Sigmoid colon (tissue), 7 donors: ENCODE measurements at places on chromosomes 13 and 19. TPM values are rescaled to one million over a fixed set of nuclear protein-coding genes. Genes with fewer than 3 reads are reported as not detected.

JUNB gene
- 1,252 TPM for total RNA-seq

- H3K4me1 ChIP-seq = peaks cover 31% of the 10 kb centered on the region
- no peak for DNase-seq
- H3K27me3 ChIP-seq = no peaks in the 10 kb centered on the region
- H3K27ac ChIP-seq = no peak overlapping the region
- no peaks in the 10 kb centered on the region for H3K36me3 ChIP-seq
- H3K4me3 ChIP-seq = no peak overlapping the region
These were observed 324.7 kb downstream of the DLEU7 start for GRCh38 chr13:50518781-50519201.

DNA sequence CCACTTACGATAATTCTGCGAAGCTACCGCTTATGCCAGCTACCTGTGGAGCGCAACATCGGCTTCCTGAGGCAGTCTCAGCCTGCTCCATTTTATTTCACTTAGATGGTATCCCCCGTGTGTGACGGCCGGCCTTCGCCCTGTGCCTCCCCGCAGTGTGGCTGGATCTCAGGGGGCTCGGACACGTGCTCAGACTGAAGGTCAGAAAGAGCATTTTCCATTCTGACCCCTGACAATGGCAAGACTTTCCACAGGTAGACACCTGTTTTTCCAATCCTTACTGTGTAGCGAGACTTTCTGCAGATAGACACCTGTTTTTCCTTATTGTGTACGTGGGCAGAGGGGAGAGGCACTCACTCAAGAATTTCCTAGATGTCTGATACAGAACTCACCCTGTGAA lies 52.7 kb downstream of the ATP11A start:
- no peaks in the 10 kb centered on the region for H3K27me3 ChIP-seq
- no peaks in the 10 kb centered on the region for H3K4me1 ChIP-seq
- H3K36me3 ChIP-seq = no peaks in the 10 kb centered on the region
- H3K4me3 ChIP-seq = no peak overlapping the region

DNA sequence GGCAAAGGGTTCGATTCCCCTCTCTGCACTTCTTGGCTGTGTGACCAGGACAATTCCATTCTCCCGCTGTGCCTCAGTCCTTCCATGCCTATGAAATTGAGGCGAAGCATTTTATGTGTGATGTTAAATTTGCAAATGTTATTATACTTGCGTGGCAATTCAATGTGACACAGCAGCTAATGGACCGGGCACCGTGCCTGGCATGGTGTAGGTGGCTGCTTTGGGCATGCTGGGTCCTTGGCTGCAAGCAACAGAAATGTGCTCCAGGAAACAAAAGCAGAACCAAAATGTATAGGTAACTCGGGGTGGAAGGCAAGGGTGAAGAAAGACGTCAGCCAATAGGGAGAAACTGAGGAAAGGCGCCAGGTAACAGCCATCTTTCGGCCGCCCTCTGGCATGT lies 37.1 kb downstream of the TINCR start:
- no peak for DNase-seq
- H3K27ac ChIP-seq = no peak overlapping the region
- H3K36me3 ChIP-seq = no peaks in the 10 kb centered on the region

DNA sequence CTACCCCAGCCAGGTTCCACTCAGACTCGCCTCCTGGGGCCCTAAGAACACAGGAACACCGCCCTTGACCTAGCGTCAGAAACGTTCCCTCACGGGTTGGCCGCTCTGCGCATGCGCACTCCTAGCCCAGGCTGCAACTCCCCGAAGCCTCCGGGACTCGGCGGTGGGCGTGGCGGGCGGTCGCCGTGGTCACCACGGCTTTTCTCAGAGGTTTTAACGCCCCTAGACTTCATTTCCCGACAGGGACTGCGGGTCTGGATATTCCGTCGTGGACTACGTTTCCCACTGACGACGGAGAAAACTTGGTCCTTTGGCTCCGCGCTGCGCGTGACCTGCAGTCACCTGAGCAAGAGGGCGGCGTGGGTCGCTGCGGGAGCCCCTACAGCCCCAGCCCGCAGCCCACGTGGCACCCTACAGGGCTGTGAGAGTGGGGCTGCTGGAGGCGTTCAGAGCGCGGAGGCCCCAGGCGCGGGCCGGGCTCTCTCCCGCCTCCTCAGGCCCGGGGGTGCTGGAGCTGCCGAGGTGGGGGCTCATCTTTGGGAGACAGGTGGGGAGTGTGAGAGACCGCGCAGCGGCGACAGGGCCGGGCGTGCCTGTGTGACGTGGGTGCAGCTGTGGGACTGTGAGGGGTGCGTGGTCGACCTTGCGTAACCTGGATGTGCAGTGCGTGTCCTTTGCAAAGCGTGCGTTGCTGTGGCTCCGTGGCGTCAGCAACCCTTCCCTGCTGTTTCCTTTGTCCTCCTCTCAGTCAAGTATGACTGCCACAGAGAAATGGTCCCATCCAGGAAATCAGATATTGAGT lies 38.0 kb upstream of the ZNF573 start:
- peak overlapping the region; percentile 68 for H3K27ac ChIP-seq
- peak overlapping the region; percentile 64 for H3K4me3 ChIP-seq

DNA sequence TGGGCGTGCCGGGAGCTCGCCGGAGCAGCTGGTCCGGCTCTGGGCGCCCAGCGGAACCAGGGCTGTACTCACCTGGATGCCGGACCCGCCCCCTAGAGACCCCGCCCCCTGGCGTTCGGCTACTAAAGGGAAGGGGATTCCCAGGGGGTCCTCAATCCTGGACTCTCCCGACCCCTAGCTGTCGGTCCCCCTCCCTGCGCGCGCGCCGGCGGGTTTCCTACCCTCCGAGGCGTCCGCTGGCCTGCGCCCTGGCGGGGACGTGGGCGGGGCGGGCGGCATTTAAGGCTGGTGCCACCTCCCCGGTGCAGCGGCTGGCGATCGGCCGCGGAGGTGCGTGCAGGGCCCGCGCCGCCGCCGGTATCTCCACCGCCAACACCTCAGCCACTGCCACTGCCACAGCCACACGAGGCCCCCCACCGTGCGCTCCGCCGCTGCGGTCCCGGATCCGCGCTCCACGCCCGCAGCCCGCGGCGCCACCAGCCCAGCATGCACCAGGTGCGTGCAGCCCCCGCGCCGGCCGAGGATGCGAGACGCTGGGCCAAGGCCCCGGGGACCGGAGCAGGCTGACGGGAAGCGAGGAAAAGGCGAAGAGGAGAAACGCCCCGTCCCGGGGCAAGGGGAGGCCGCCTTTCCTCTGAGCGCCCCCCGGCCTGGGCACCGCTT lies at the start of gene ATP12A:
Gene ATP12A (plus strand): TSS at position 151 of the 663 bp plus-strand sequence. CDS start 336 bp downstream, at position 487.
- no peak within 1 kb of the TSS for H3K27ac ChIP-seq
- H3K4me3 ChIP-seq = peak within 1 kb of the TSS; percentile 33
- H3K27me3 ChIP-seq = peaks cover 19% of the 10 kb centered on the region
- no peak for DNase-seq
- no peaks in the 10 kb centered on the region for H3K36me3 ChIP-seq

GRCh38 chr13:30143666-30144400 lies 163.5 kb downstream of the KATNAL1 start:
- no peak for DNase-seq
- H3K27ac ChIP-seq = peak overlapping the region; percentile 79
- H3K27me3 ChIP-seq = no peaks in the 10 kb centered on the region
- no peak overlapping the region for H3K4me3 ChIP-seq

DNA sequence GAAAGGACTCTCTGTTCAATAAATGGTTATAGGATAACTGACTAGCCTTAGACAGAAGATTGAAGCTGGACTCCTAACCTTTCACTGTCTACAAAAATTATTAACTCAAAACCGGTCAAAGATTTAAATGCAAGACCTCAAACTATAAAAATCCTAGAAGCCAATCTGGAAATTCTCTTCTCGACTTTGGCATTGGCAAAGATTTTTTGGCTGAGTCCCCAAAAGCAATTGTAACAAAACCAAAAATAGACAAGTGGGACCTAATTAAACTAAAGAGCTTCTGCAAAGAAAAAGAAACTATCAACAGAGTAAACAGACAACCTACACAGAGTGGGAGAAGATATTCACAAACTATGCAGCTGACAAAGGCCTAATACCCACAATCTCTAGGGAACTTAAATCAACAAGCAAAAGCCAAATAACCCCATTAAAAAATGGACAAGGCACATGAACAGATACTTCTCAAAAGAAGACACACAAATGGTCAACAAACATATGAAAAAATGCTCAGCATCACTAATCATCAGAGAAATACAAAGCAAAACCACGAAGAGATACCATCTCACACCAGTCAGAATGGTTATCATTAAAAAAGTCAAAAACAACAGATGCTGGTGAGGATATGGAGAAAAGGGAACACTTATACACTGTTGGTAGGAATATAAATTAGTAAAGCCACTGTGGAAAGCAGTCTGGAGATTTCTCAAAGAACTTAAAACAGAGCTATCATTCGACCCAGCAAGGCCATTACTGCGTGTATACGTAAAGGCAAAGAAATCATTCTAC lies 266.3 kb downstream of the DNAJC15 start:
- no peak for DNase-seq
- H3K27me3 ChIP-seq = no peaks in the 10 kb centered on the region
- peaks cover 40% of the 10 kb centered on the region for H3K4me1 ChIP-seq

DNA sequence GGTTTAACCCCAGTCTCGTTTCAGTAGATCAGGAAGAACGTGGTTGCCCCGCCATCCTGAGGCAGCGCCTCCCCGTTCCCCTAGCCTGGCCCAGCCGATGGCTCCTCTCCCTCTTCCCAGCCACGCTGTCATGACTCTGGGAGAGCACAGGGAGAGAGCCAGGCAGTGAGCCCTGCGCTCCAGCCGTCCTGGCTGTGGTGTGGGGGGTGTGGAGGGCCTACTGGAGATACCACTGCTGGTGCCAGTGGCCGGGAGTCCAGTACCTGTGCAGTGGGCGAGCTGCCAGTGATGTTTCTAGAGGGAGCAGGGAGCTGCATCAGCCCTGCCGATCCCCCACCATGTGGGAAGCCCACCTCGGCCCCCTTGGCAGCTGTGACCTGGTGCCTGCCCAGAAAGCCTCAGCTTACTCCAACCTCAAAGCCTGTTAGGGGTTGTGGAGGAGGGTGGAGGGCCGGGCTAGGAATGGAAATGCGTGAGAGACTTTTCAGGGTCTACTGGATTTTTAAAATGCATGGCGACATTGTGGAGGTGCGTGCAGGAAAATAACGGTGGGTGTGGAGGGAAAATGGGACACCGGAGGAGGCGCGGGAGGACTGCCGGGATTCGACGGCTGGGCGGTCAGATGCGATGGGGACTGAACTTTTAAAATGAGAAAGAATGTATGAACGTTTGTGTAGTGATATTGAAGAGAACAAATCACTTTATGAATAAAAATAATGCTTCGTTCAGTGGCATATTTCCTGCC lies 4.9 kb downstream of the TEX29 start:
- no peaks in the 10 kb centered on the region for H3K36me3 ChIP-seq
- no peaks in the 10 kb centered on the region for H3K4me1 ChIP-seq
- H3K4me3 ChIP-seq = no peak overlapping the region
- no peak for DNase-seq

DNA sequence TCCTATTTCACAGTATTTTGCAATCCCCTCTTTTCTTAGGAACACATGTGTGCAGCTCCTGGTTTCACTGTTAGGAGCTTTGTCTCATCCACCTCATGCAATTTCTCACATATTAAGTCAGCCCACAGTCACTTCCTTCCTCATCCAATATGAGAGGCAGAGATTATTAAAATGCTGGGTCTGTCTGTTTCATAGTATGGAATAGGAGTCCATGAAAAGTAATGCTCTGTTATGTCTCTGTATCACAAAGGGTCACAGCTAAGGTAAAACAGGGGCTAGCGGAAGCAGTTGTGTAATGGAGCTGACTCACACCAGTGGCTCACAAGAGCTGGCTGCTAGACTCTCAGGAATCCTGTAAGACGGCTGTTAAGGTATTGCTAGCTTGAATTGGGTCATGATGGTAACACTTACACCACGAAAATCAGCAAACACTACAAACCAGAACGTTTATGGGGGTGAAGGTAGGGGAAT lies 216.5 kb downstream of the EFNB2 start:
- no peaks in the 10 kb centered on the region for H3K4me1 ChIP-seq
- DNase-seq = no peak
- no peak overlapping the region for H3K4me3 ChIP-seq
- H3K36me3 ChIP-seq = no peaks in the 10 kb centered on the region

DNA sequence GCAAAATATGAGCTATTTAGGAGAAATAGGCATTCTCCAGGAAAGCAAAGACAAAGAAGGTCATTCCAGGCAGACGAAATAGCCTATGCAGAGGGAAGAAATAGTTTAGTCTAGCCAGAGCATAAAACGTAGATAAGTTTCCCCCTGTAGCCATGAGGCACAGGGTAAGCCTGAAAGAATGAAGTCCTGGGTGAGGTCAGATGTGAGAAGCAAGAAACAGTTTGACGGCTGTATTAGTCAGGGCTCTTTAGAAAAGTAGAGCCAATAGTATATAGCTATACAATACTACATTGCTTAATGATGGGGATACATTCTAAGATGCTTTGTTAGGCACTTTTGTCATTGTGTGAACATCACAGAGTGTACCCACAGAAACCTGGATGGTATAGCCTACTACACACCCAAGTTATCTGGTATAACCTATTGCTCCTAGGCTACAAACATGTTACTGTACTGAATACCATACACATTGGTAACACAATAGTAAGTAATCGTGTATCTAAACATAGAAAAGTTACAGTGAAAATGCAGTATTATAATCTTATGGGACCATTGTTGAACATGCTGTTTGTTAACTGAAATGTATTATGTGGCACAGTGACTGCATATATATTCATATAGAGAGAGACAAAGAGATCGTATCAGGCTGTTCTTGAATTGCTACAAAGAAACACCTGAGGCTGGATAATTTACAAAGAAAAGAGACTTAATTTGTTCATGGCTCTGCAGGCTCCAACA lies 59.3 kb upstream of the WDFY2 start:
- no peak overlapping the region for H3K27ac ChIP-seq
- no peak overlapping the region for H3K4me3 ChIP-seq
- no peaks in the 10 kb centered on the region for H3K36me3 ChIP-seq

DNA sequence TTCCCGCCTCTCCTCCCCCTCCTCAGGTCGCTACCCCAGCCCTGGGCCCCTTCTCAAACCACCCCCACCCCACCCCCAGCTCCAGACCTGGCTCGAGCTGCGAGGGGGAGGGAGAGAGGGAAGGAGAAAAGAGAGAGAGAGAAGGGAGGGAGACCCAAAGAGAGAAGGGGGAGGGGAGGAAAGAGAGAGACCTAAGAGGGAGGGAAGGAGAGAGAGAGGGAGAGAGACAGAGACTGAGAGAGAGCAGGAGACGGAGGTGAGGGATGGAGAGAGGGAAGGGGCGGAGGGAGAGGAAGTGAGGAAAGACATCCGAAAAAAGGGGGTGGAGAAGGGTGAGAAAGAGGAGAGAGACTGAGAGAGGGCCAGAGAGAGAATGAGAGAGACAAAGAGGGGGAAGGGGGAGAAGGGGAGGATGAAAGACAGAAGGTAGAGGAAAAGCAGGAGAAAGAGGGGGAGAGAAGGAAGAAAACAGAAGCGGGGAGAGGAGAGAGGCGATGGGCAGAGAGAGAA lies 2.0 kb upstream of the SPACA6 start:
- H3K27ac ChIP-seq = peak overlapping the region; percentile 98
- no peaks in the 10 kb centered on the region for H3K4me1 ChIP-seq
- no peaks in the 10 kb centered on the region for H3K27me3 ChIP-seq
- no peak for DNase-seq

- no peak for DNase-seq
- H3K36me3 ChIP-seq = no peaks in the 10 kb centered on the region
- no peak overlapping the region for H3K4me3 ChIP-seq
- no peaks in the 10 kb centered on the region for H3K4me1 ChIP-seq
These were observed 124.6 kb upstream of the RXFP2 start for GRCh38 chr13:31614704-31615103.

GRCh38 chr19:47190167-47190727 lies 40.8 kb downstream of the BBC3 start:
- H3K4me1 ChIP-seq = no peaks in the 10 kb centered on the region
- peak overlapping the region; percentile 12 for H3K4me3 ChIP-seq
- H3K27ac ChIP-seq = peak overlapping the region; percentile 79
- no peaks in the 10 kb centered on the region for H3K36me3 ChIP-seq
- no peaks in the 10 kb centered on the region for H3K27me3 ChIP-seq
- peak; percentile 76 for DNase-seq

- no peak overlapping the region for H3K27ac ChIP-seq
- DNase-seq = peak; percentile 32
- H3K4me3 ChIP-seq = no peak overlapping the region
- H3K27me3 ChIP-seq = no peaks in the 10 kb centered on the region
These were observed 23.1 kb downstream of the PEPD start for GRCh38 chr19:33498391-33499000.
